Left hindlimb (tissue), 1 donor: ENCODE measurements at places on chromosomes 7 and 10.
A peak's percentile ranks its signal among the peaks of the same experiment; 100 is the strongest.

DNA sequence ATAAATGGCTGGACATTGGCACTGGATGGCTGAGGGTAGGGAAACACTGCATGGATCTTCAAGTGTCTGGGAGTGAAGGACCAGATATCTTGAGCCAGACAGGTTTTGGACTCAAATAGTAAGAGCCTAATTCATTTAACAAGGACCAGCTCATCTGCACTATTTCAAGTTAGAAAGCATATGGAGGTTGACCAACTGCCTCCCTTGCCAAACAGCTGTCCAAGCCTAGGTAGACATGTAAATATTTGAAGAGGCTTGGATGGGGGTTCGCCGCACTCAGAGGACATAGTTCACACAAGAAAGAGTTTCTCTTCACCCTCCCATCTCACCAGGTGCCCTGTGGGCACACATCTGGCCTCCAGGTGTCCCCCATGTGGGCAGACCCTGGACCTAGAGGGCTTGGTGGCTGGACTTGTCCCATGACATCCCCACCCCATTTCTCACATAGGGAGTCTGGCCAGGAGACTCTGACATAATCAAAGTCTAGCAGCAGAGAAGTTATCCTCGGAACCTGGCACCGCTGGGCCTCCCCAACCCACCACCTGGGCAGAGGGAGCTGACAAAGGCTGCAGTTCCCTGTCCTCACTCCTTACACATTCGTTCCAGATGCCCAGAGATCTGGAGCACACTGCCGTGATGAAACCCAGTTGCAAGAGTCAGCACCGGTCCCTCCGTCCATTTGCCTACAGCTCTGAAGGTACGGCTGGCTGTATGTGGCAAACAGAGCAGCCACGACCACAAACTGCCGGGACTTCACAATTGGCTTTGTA lies 116.9 kb upstream of the GDF10 start:
- no peak for DNase-seq

- DNase-seq: no peak
Observed at GRCh38 chr7:111159426-111159825, 68.5 kb downstream of the LRRN3 start.

- DNase-seq: no peak
Observed at GRCh38 chr7:104444017-104444416, 115.6 kb downstream of the LHFPL3 start.

GRCh38 chr7:5429253-5429856 lies 5.7 kb upstream of the TNRC18 start:
- peak; percentile 78 for DNase-seq

GRCh38 chr10:68208424-68209042 lies 23.4 kb downstream of the ATOH7 start:
- peak; percentile 45 for DNase-seq

DNA sequence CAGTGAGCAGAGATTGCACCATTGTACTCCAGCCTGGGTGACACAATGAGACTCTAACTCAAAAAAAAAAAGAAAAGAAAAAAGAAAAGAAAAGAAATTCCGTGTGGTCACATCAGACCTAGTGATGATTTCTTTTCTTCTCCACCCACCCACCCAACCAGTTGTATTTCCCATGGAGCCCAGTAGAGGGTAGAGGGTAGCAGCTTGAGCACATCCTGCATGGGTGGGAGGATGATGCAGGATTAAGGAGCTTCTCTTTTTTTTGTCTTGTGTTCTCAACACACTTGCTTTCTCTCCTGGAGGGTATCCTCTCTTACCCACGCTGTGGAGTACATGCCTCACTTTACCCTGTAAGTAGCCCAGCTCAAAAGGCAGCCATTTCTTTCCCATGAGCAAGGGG lies 118.6 kb upstream of the CARD11 start:
- DNase-seq: no peak

GRCh38 chr7:132575419-132575981 lies 770 bp downstream of the PLXNA4 start:
- peak; percentile 64 for DNase-seq

DNA sequence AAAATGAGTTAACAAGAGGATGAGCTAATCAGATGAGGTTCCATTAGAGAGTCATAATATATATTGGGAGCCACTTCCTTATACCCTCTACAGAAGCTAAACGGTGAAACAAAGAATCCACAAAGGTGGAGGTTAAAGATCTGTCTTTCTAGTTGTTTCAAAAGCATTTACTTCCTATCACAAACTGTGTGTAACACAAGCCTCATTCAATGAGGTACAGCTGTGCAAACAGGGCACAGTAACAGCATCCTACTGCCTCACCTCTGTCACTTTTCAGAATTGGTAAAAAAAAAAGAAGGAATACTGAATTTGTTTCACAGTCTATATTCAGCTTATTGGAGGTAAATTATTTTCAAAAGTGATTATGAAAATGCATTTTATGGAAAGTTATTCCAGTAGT lies 128.7 kb downstream of the AGMO start:
- no peak for DNase-seq

- peak; percentile 51 for DNase-seq
Observed at GRCh38 chr7:44489955-44490350, 505 bp downstream of the NUDCD3 start.

- DNase-seq: no peak
Observed at GRCh38 chr10:96279191-96279641, 7.8 kb upstream of the BLNK start.

DNA sequence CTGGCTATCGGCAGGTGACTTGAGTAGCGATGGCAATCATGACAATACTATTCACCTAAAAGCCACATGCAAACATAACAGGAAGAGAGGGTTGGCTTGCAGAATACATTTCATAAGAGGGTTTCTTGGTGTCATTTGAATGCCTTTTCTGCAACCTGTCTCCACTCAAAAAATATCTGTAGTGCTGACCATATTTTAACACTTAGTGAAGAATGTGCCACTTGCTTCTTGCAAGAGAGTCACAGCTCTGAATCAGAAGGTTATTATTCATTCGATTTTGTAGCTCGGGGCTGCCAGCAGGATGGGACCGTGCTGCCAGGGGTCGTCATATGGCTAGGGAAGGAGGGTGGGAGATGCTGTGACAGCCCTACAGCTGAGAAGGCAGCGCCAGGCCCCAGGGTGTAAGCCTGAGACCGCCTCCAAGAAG lies 152.0 kb upstream of the PITRM1 start:
- no peak for DNase-seq

GRCh38 chr10:5632446-5632845 lies 33.9 kb downstream of the ASB13 start:
- DNase-seq: no peak

GRCh38 chr10:102342958-102343357 lies 52.5 kb upstream of the NFKB2 start:
- DNase-seq: no peak

GRCh38 chr7:44964384-44964830 lies 14.4 kb downstream of the MYO1G start:
- no peak for DNase-seq

GRCh38 chr10:59962756-59963155 lies 56.4 kb upstream of the CCDC6 start:
- DNase-seq: no peak

- no peak for DNase-seq
Observed at GRCh38 chr7:104883248-104883717, 130.7 kb upstream of the KMT2E start.
